ENCODE measurements at places on chromosomes 2 and 18. TPM values are rescaled to one million over a fixed set of nuclear protein-coding genes. Genes with fewer than 3 reads are reported as not detected.

DNA sequence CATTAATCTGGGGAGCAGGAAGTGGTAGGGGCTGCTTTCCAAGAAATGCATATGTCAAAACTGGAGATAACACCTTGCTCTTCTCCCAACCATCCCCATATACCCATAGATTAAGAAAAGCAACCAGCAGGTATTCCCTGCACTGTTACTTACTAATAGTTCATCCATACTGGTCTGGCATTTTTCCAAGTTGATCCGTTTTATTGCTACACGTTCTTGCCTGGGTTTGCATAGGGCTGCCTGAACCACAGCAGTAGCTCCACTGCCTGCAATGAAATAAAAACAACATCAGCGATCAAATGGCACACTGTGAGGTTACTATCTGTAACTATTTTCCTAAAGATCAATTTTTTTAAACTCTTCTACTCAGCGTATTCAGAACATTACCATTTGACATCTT is 65.6 kb downstream of the STK39 start:
- DNase-seq, result no peak

DNA sequence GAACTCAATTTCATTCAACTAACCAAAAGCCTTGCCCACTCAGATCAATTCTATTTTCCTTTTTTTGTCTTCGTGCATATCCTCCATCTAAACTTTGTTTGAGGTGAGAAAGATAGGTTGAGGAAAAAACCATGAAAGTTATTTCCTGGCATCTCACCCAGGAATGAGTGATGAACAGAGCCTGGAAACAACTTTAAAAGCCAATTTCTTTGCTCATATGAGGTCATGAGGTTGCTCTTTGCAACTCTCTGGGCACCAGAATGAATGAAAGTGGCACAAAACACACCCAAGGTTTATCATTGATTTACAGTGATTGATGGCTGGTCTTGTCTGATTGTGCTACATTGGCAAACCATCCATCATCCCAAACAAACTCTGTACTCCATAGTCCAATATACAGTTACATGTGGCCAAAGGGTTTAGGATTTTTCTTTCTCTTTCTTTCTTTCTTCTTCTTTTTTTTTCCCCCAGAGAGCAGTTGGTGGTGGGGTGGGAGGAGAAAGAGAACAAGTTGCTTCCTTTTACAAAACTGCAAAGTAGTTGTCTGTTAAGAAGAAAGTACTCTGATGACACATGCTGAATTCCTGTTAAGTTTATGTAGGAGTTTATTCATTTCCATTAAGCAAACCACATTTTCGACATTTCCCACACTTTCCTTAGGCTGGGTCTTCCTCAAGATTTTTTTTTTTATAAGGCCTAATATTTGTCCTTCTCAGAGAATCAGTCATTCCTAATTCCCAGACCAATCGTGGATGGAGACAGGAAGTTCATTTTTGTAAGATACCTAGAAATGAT is 575.9 kb upstream of the ZEB2 start:
- no peak for DNase-seq

DNA sequence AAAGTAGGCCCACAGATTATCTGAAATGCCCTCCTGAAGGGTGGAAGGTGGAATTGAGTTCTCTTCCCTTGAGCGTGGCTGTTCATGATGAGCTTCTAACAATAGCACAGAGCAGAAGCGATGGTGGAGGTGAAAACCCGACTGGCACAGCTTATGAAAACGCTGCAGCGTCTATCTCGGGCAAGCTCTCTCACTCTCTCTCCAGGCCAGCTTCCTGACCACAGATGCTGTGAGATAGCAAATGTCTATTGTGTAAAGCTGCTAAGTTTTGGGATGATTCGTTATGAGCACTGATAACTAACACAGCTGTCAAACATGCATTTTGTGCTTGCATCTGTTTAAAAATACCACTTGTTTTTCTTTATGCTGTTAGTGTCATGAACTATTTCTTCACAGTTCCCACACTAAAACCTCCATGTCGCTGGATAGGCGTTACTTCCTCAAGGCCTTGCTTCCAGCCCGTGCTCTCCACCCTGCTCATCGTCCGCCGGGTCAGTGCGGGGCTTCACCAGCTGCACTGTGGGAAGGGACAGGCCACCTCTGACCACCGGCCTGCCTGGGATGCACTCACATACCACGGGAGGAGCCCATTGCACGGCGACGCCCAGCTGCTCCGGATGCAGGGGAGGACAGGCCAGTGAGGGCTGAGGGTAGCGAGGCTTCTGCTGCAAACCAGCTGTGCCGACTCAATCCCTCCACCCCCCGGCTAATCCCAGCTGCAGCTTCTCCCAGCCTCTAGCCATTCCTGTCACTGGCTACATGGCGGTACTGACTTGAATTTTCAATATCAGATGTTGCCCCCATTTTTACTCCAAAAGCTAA is 60.0 kb upstream of the OTOS start:
- no peak for DNase-seq

GRCh38 chr2:60495041-60495625 is 58.3 kb downstream of the BCL11A start:
- no peak for DNase-seq

- DNase-seq, result no peak
These were observed 194.2 kb upstream of the MEX3C start for GRCh38 chr18:51391731-51392130.

DNA sequence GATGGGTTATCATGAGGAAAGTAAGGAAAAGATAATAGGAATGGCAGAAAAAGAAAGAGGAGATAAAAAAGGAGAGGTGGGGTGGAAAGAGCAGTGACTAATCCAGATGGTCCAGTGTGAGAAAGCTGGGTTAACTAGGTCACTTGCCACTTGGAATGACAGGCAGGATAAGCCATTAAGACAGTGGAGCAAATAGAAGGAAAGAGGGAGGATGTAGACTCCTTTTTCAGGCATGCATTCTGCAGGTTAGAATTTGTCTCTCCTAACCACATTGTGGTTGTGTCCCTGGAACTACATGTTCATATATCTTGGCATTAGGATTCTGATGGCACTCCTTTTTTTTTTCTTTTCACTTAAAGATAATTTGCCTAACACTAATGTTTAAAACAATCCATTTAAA is 13.4 kb upstream of the NEMP2 start:
- no peak for DNase-seq

DNA sequence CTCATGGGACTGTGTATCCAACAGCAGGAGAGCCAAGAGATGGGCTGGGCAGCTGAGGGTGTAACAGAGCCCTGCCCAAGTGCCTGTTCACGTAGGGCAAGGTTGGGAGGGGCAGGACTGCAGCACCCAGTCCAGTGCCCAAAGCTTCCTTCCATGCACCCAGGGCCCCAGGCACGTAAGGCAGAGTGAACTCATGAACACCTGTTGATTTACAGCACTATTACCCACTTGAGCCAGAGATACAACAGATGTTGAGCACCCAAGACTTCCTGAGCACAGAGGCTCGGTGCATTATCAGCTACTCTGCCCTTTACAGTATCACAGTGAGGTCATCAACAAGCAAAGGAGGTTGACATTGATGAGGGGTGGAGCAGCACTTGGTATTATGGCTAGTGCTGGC is 50.2 kb upstream of the FHL2 start:
- DNase-seq, result no peak

DNA sequence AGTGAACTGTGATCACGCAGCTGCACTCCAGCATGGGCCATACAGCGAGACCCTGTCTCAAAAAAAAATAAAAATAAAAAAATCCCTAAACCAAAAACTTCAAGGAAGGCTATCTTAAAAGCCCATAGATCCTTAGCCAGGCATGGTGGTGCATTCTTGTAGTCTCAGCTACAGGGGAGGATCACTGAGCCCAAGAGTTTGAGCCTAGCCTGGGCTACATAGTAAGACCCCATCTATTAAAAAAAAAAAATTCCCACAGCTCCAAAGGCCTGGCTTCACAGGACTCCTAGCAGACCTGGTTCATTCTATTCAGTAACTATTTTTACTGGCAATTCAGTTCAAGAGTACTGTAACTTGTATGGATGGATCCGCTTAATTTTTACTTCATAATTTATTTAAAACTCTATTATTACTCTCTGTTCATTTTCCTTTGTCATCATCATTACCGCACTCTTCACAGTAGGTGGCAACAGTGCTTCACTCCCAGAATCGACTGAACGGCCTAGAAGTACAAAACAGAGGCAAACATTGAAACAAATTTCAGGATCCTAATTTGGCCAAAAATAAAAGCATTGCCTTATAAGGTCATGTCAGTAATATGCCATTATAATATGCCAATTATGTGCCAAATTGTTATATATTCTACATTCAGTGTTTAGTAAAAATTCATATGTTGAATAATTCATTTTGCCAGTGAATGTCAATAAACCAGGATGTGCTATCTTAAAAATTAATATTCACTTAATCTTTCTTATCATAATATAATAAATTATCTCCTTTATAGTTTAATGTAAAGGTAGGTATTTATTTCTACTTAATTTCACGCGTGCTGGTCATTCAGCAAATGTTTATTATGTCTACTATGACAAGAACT is 14.3 kb upstream of the STAM2 start:
- peak; percentile 27 for DNase-seq

GRCh38 chr2:128282976-128283810 is 35.5 kb downstream of the HS6ST1 start:
- peak; percentile 69 for DNase-seq

FARSB gene
- 14.8 TPM for total RNA-seq

Data from right cardiac atrium (tissue), 5 donors.